Transverse colon (tissue), 4 donors: ENCODE measurements at places on chromosomes 12 and 14.
A peak's percentile ranks its signal among the peaks of the same experiment; 100 is the strongest.

DNA sequence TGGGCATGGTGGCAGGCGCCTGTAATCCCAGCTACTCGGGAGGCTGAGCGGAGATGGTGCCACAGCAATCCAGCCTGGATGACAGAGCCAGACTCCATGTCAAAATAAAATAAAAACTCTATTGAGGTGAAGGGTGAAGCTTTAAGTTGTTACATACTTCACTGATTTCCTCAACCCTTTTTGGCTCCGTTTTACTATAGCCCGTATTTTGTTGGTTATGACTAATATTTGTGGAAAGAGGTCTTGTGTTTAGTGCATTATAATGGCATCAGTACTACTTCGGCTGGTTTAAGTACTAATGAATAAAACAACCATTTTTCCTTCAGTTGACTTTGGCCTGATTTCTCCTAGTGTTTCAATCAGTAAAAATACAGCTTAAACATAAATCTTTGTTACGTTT, 27.0 kb upstream of the SLC2A14 start:
- H3K27me3 ChIP-seq, result no peaks in the 10 kb centered on the region
- no peak overlapping the region for H3K27ac ChIP-seq
- H3K4me1 ChIP-seq, result no peaks in the 10 kb centered on the region
- H3K36me3 ChIP-seq, result no peaks in the 10 kb centered on the region

DNA sequence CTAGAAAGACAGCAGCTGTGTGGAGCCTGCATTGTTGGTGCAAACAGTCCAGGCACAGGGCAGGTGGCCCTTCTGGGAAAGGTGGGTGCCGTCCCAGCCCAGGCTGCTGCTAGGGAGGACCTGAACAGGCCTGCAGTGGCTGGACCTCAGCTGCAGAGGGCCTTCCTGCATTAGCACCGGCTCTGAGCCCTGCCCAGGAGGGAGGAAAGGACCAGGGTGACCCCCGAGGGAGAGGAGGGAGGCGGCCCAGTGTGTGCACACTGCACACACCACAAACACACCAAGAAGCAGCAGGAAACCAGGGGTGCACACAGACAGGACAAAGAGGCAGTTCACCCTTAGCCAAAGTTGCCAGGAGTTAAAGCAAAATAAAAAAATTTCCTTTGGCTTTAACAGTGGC, 8.0 kb upstream of the PGAM5 start:
- H3K27ac ChIP-seq, result no peak overlapping the region
- no peak for DNase-seq
- H3K4me3 ChIP-seq, result no peak overlapping the region

- DNase-seq, result no peak
- no peak overlapping the region for H3K27ac ChIP-seq
- H3K4me3 ChIP-seq, result no peak overlapping the region
- no peaks in the 10 kb centered on the region for H3K36me3 ChIP-seq
Observed at GRCh38 chr12:27517961-27518665, 5.9 kb upstream of the PPFIBP1 start.

GRCh38 chr14:29927376-29928116, at the start of gene PRKD1:
Gene PRKD1, minus strand, starts transcription at chr14:29927847.
- H3K27me3 ChIP-seq, result peaks cover 42% of the 10 kb centered on the region
- peak; percentile 51 for DNase-seq
- peaks cover 19% of the 10 kb centered on the region for H3K4me1 ChIP-seq
- peak within 1 kb of the TSS; percentile 76 for H3K4me3 ChIP-seq
- peak within 1 kb of the TSS; percentile 78 for H3K27ac ChIP-seq
- no peaks in the 10 kb centered on the region for H3K36me3 ChIP-seq

DNA sequence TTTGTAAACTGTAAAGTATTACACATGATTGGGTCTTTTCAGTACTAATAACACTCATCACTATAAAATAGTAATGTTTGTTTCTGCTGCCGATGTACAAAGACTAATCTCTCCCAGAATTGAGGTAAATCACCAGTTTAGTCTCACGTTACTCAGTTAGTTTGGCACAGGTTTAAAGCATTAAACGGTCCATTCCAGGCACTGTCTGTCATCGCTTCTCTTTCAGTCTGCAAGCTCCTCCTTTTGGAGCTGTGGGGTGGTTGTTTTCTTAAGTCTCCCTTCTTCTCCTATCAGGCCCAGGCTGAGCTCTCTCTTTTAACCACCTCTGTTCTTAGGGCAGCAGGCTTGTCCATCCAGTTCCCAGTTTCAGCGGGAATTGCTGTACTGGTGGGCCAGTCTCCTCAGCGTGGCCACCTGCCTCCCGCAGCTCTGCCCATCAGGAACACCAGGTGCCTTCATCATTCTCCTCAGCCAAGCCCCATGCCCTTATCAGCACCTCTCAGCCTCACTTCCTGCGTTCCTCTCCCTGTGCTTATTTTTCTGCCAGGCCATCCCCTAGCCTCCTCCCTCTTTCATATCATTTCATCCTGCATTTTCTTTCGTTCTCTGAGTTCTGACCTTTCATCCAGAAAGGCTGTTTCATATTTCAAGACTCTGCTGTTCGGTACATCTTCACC, 149.0 kb downstream of the TGFB3 start:
- peaks cover 24% of the 10 kb centered on the region for H3K4me1 ChIP-seq
- no peaks in the 10 kb centered on the region for H3K36me3 ChIP-seq
- peak overlapping the region; percentile 68 for H3K27ac ChIP-seq
- no peak overlapping the region for H3K4me3 ChIP-seq
- no peak for DNase-seq

DNA sequence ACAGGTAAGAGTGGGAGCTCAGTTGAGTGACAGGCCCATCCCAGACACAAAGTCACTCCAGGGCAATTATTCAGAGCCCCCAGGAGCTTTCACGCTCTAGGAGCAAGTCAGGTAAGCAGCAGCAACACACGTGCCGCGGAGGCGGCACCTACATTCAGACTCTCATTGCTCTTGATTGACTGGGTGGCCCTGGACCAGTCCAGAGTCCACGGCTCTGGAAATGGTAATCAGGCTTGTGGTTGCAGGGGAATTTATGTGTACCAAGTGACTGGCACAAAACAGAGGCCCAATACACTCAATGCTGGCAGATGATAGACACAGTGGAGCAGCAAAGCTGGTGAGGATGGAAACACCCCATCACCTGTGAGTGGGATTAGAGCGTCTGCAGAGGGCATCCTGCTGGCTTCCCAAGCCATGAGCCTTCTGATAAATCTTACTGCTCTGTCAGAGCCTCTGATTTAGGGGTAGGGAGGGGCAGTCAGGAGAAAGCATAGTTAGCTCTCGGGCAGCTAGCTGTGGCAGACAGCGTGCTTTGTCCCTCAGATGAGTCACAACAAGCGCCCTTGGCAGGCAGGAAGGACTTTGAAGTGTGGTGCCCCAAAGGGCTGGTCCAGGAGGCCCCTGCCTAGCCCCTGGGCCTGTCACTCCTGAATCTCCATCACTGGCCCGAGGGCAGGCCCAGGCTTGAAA, 344.7 kb downstream of the CACNA1C start:
- peaks cover 3% of the 10 kb centered on the region for H3K4me1 ChIP-seq
- no peak overlapping the region for H3K4me3 ChIP-seq
- no peak for DNase-seq
- no peaks in the 10 kb centered on the region for H3K27me3 ChIP-seq
- no peaks in the 10 kb centered on the region for H3K36me3 ChIP-seq

- no peak overlapping the region for H3K4me3 ChIP-seq
- H3K27me3 ChIP-seq, result no peaks in the 10 kb centered on the region
- DNase-seq, result no peak
- H3K4me1 ChIP-seq, result no peaks in the 10 kb centered on the region
Observed at GRCh38 chr12:16094437-16094836, 183.0 kb downstream of the SLC15A5 start.

GRCh38 chr14:97912217-97912616, 1115.0 kb downstream of the VRK1 start:
- H3K4me1 ChIP-seq, result no peaks in the 10 kb centered on the region
- no peak overlapping the region for H3K4me3 ChIP-seq

GRCh38 chr12:52121824-52122539, 42.5 kb downstream of the SMIM41 start:
- H3K36me3 ChIP-seq, result no peaks in the 10 kb centered on the region
- peak; percentile 69 for DNase-seq
- peaks cover 8% of the 10 kb centered on the region for H3K27me3 ChIP-seq
- H3K4me1 ChIP-seq, result peaks cover 8% of the 10 kb centered on the region
- no peak overlapping the region for H3K4me3 ChIP-seq
- no peak overlapping the region for H3K27ac ChIP-seq

DNA sequence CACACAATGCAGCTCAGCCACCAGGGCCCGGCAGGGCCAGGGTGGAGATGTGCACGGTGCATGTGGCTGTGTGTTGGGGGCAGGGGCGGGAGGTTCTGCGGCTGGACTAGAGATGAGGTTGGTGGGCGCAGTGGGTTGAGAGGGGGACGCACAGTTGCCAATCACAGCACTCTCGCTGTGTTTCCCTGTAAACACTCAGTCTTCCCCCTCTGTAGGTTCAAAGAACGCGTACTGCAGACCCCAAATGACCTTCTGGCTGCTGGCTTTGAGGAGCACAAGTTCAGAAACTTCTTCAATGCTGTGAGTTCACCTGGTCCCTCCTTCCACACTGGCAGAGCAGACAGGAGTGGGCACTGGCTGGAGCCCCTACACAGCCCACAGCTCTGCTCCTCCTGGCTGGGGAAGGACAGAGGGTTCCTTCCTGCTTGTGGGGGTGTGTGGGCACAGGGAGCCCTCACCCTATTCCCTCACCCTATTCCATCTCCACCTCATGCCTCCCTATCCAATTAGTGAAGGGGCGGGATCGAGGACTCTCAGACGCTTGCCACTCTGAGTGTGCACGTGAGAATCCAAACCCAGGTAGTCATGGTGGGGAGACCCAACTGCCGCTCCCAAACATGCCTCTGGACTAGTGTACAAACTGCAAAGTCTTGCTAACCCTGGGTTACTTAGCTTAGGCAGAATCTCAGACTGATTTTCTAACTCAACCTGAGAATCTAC, 17.8 kb downstream of the OTUB2 start:
- no peaks in the 10 kb centered on the region for H3K4me1 ChIP-seq
- no peaks in the 10 kb centered on the region for H3K27me3 ChIP-seq
- peaks cover 19% of the 10 kb centered on the region for H3K36me3 ChIP-seq
- no peak overlapping the region for H3K27ac ChIP-seq
- no peak for DNase-seq

DNA sequence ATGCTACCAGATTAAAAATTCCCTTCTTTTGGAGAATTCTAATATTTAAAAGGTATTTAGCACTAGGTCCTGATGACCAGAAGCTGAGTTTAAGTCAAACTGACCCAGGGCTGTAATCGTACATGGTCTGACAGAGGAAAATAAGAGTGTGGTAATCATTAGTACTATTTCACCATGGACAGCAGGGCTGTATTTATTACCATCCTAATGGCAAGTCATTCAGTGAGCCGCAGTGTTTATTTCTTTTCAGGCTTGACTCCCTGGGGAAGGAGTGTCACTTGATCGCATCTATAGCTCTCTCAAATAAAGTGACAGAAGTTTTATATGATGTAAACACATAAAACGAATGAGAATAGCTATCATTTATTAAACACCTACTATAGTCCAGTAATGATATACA, 261.8 kb downstream of the BTG1 start:
- no peaks in the 10 kb centered on the region for H3K27me3 ChIP-seq
- no peak for DNase-seq
- H3K27ac ChIP-seq, result no peak overlapping the region
- no peaks in the 10 kb centered on the region for H3K4me1 ChIP-seq
- H3K4me3 ChIP-seq, result no peak overlapping the region

DNA sequence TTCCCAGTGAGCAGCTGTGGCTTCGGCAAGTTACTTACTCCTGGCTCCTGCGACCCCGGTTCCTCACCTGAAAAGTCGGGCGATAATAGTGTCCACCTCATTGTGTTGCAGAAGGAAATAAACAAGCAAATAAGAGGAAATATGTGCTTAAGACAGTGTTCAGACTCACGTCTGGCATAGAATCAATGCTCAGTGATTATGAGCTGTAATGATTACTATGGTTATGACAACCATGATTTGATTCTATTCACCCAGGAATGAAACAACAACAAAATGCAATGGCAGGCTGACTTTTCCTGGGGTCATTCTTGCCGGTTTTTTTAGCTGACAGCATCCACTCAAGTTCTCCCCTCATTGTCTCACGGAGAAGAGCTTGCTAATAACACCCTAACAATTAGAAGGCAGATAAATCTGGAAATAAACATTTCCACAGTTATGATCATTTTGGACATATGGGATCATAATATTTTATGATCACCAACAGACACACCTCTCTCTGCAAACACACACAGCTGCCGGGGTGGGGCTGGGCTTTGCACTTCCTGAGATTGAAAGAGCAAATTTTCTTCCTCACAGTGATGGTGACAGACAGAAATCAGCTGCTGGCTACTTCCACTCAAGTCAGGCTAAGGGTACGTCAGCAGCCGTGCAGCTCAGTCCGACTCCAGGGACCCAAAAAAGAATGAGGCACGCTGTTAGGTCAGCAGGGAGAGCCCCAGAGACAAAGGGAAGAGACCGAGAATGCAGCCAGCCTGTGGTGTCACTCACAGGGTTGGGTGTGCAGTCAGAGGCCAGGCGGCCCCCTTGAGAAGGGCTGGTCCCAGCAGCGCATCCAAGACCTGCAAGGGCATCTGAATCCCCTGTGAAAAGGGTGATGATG, 158.0 kb downstream of the RIMBP2 start:
- H3K27me3 ChIP-seq, result peaks cover 4% of the 10 kb centered on the region
- peaks cover 32% of the 10 kb centered on the region for H3K4me1 ChIP-seq
- H3K4me3 ChIP-seq, result no peak overlapping the region
- peak overlapping the region; percentile 30 for H3K27ac ChIP-seq
- H3K36me3 ChIP-seq, result no peaks in the 10 kb centered on the region
- peak; percentile 84 for DNase-seq

DNA sequence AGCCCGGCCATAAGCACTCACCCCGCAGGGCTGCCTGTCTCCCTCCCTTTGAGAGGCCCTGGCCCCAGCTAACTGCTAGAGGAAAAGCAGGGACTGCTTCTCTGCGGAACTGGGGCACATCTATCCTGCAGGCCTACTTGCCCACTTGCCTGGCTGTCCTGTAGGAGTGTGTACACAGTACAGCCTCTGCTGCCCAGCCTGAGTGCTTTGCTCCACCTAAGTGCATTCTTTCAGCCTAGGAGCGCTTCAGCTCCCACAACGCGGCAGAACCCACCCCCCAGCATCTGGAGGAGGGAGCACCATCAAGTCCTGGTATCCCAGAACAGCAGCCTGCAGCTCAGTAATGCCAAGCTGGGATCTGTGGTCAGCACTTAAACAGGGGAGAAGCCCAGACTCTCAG, 79.9 kb upstream of the CD163 start:
- no peaks in the 10 kb centered on the region for H3K27me3 ChIP-seq
- H3K36me3 ChIP-seq, result no peaks in the 10 kb centered on the region
- no peak overlapping the region for H3K4me3 ChIP-seq

GRCh38 chr12:97275728-97276590, 186.6 kb upstream of the RMST start:
- no peak for DNase-seq
- no peaks in the 10 kb centered on the region for H3K27me3 ChIP-seq
- no peak overlapping the region for H3K4me3 ChIP-seq
- no peaks in the 10 kb centered on the region for H3K36me3 ChIP-seq
